Lung (tissue), 17 donors: ENCODE measurements at places on chromosomes 6 and 20. TPM values are rescaled to one million over a fixed set of nuclear protein-coding genes. Genes with fewer than 3 reads are reported as not detected.

SRSF6 gene
- 91.0 TPM for total RNA-seq

DNA sequence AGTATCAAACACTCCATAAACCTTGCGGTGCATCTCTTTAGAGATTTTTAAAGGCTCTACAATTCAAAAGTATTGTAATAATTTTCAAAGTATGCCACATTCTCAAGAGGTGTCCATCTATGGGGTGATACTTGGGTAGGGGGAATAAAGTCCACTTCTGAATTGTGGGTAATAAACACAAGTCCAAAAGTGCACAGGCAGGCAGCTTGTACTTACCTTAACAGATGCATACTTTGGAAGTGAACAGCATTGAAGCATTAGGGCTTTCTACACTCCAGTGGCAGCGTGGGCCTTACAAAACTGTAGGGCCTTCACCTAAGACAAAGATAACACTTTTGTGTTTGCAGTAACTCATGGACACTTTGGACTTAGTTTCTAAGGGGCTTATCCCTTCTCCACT lies 58.6 kb downstream of the AIG1 start:
- no peaks in the 10 kb centered on the region for H3K27me3 ChIP-seq
- H3K27ac ChIP-seq = no peak overlapping the region
- DNase-seq = no peak

CALHM5 gene
- total RNA-seq = 1.3 TPM

JPH2 gene
- 2.8 TPM for total RNA-seq

TMEM63B gene
- total RNA-seq = 94.5 TPM

GRCh38 chr6:49054311-49054710 lies 408.7 kb downstream of the MMUT start:
- no peak overlapping the region for H3K27ac ChIP-seq
- no peak overlapping the region for H3K4me3 ChIP-seq
- no peaks in the 10 kb centered on the region for H3K4me1 ChIP-seq
- H3K27me3 ChIP-seq = no peaks in the 10 kb centered on the region
- DNase-seq = no peak

DNA sequence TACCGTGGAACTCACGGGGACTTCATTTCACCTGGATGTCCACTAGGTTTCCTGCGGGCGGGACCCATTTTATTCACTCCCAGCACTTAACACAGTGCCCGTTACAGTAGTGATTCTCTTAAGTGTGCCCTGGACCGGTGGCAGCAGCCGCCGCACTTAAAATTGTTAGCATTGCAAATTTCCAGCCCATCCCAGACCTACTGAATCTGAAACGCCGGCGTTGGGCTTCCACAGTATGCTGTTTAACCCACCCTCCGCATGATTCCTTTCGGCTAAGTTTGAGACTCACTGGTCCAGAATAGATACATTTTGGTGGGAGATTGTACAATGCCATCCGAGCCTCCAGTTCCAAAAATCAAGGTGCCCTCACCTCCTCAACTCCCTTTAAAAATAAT lies 967 bp downstream of the SMPDL3A start:
- peaks cover 3% of the 10 kb centered on the region for H3K4me1 ChIP-seq
- peak overlapping the region; percentile 78 for H3K4me3 ChIP-seq
- DNase-seq = peak; percentile 53
- H3K27me3 ChIP-seq = no peaks in the 10 kb centered on the region

- no peaks in the 10 kb centered on the region for H3K27me3 ChIP-seq
- no peaks in the 10 kb centered on the region for H3K4me1 ChIP-seq
- H3K36me3 ChIP-seq = no peaks in the 10 kb centered on the region
- no peak overlapping the region for H3K4me3 ChIP-seq
Measured at GRCh38 chr6:6366803-6367202, 46.3 kb upstream of the F13A1 start.

SIRPD gene
- 0.86 TPM for total RNA-seq

DNA sequence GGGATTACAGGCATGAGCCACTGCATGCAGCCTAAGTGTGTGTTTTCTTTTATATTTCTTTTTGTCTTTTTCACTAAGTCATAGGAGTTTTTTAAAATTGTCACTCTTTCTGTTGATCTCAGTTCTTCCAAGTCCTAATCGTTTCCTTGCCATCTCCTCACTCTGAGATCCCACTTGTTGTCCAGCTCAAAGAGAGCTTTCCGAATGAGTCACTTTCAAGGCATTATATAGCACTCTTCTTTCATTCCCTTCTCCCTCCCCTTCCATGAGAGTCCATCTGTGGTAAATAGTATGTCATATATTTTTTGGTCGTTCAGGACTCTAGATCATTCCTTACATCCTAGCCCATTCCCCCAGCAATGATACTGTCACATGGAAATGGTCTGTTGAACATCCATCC lies 4.3 kb downstream of the VAPB start:
- H3K27ac ChIP-seq = no peak overlapping the region
- no peaks in the 10 kb centered on the region for H3K36me3 ChIP-seq
- no peak for DNase-seq
- H3K4me3 ChIP-seq = no peak overlapping the region
- H3K27me3 ChIP-seq = no peaks in the 10 kb centered on the region

DNA sequence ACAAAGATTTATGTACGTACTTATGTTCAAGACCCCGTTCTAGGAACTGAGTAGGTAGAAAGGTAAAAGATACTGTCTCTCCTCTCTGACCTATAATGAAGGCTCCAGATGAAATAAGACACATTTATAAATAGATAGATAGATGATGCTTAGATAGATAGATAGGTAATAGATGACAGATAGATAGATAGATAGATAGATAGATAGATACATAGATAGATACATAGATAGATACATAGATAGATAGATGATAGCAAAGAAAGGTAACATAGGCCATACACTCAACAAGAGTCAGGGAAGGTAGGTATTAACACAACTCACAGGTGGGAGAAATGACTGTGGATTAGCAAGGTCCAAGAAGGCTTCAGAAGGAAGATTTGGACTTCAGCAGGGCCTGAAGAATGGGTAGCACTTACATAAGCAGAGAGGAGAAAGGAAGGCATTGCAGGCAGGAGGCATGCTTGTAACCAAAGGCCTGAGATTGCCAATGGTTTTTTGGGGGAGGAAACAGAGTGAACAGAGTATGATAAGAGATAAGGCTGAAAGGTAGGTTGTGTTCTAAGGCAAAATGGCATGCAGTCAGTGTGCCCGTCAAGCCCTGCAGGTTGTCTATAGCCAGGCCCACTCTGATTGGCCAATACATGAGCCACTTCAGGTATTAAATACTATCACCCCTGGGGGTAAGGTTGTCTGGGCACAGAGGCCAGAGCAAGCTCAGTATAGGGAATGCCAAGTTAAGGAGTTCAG lies 7.7 kb upstream of the MYB start:
- no peak overlapping the region for H3K27ac ChIP-seq
- no peak for DNase-seq
- H3K27me3 ChIP-seq = no peaks in the 10 kb centered on the region
- no peaks in the 10 kb centered on the region for H3K4me1 ChIP-seq

EYS gene
- 0.34 TPM for total RNA-seq

- H3K36me3 ChIP-seq = no peaks in the 10 kb centered on the region
- no peak for DNase-seq
- H3K4me3 ChIP-seq = no peak overlapping the region
- H3K27ac ChIP-seq = no peak overlapping the region
Measured at GRCh38 chr6:105974986-105975385, 111.2 kb upstream of the PRDM1 start.

LHFPL5 gene
- not detected for total RNA-seq

DNA sequence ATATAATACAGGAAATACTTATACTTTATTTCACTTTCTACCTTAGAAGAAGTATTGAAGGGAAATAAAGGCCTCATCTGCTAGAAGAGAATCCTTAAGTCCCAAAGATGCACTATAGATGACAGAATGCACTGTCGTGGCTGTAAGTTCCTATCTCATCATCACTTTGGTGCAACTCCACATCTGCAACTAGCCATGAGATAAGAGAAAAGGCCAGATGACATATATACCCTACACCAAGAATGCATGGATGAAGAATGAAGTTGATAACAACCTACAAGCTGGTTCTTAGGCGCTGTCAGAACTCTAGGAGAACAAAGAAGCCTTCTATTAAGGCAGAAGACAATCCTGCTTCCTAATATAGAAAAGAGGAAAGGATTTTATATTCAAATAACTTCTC lies 11.6 kb upstream of the PLN start:
- no peaks in the 10 kb centered on the region for H3K27me3 ChIP-seq
- no peak overlapping the region for H3K4me3 ChIP-seq
- DNase-seq = no peak
- no peaks in the 10 kb centered on the region for H3K36me3 ChIP-seq
- H3K4me1 ChIP-seq = peaks cover 5% of the 10 kb centered on the region

DNA sequence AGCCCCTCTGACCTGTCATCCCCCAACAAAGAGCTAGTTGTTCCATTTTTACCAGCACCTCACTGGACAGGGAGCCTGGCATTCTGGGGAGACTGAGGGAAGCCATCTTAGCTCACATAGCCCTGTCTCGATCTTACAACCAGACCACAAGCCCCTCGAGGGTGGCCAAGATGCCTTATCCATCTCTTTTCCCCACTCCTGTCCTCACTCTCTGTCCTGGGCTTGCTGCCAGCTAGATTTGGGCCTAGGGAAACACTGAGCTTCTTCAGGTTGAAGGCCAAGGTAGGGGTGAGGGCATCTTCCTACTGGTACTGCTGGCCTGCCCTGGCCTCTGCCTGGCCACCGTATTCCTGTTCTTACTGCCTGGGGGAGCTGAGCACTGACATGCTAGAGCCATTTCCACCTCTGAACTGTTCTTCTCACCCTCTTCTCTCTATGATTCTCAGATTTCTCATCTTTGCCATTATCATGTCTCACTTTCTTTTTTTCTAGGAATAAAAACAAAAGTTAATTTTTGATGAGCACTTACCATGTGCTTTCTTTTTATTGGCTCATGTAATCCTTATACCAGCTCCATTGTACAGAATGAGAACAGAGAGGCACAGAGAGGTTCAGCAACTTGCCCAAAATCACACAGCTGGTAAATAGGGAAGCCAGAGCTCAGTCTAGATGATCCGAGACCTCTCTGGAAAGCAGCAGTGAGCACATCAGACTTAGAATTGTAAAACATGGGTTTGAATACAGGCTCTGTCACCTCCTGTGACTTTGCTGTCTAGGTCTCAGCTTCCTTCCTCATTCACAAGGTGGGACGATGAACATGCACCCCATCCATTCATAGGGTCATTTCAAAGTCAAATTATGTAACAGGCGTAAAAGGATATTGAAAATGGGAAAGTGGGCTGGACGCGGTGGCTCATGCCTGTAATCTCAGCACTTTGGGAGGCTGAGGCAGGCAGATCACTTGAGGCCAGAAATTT lies 28.7 kb downstream of the FGD2 start:
- no peaks in the 10 kb centered on the region for H3K36me3 ChIP-seq
- DNase-seq = no peak
- H3K27ac ChIP-seq = no peak overlapping the region
- H3K4me3 ChIP-seq = no peak overlapping the region

CSNK2B gene
- total RNA-seq = 114 TPM

EDN3 gene
- 3.6 TPM for total RNA-seq

SLC35D3 gene
- total RNA-seq = 0.54 TPM

- peaks cover 9% of the 10 kb centered on the region for H3K4me1 ChIP-seq
- H3K27me3 ChIP-seq = no peaks in the 10 kb centered on the region
- no peak for DNase-seq
- no peak overlapping the region for H3K27ac ChIP-seq
Measured at GRCh38 chr20:43983904-43984361, 69.3 kb downstream of the TOX2 start.

- peak; percentile 23 for DNase-seq
- H3K36me3 ChIP-seq = no peaks in the 10 kb centered on the region
- H3K27ac ChIP-seq = peak overlapping the region; percentile 83
- H3K4me3 ChIP-seq = no peak overlapping the region
Measured at GRCh38 chr20:43942667-43943285, 28.1 kb downstream of the TOX2 start.

- H3K4me3 ChIP-seq = no peak overlapping the region
- no peak overlapping the region for H3K27ac ChIP-seq
- H3K4me1 ChIP-seq = no peaks in the 10 kb centered on the region
- H3K36me3 ChIP-seq = no peaks in the 10 kb centered on the region
- no peak for DNase-seq
Measured at GRCh38 chr20:59205044-59205443, 41.4 kb downstream of the ZNF831 start.

NNAT gene
- 1.9 TPM for total RNA-seq

DNA sequence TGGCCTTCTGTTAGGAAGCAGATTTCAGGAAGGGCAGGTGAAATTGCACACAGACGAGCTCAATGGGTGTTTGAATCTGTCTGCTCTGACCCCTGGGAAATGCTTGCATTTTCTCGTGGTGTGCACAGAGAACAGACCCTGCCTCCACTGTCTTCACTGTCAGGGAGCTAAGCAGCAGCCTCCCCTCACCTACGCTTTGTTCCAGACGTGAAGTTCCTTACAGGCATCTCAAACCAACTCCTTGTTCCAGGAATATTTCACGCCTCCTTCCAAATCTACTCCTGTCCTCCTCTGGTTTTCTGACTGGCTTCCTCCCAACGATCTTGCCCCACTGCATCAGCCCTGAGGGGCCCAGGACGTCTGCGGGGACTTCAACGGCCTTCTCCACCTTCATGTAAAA lies 13.7 kb downstream of the DACT2 start:
- DNase-seq = no peak
- H3K36me3 ChIP-seq = no peaks in the 10 kb centered on the region
- H3K4me1 ChIP-seq = peaks cover 5% of the 10 kb centered on the region
- no peak overlapping the region for H3K4me3 ChIP-seq
- H3K27ac ChIP-seq = no peak overlapping the region
- H3K27me3 ChIP-seq = no peaks in the 10 kb centered on the region

ZSCAN31 gene
- 10.7 TPM for total RNA-seq

DNA sequence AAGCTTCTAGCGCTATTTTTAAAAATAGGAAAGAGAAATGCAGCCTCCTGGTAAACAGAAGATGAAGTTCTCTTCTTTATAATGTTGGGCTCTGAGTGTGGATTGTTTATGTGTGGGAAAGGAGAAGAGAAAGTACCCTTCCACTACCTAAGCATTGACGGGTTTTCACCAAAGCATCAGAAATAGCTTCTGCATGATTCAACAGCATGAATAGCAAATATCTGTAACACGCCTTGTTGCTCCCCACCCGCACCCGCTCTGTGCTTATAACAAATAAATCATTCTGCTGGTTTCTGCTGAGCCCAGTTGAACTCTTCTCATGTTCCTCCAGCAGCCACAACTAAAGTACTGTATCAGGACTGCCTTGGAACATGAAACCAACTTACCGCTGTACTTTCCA lies 20.7 kb downstream of the TXLNB start:
- no peaks in the 10 kb centered on the region for H3K36me3 ChIP-seq
- DNase-seq = no peak
- no peak overlapping the region for H3K27ac ChIP-seq
- H3K4me1 ChIP-seq = no peaks in the 10 kb centered on the region
- no peaks in the 10 kb centered on the region for H3K27me3 ChIP-seq
- H3K4me3 ChIP-seq = no peak overlapping the region

DNA sequence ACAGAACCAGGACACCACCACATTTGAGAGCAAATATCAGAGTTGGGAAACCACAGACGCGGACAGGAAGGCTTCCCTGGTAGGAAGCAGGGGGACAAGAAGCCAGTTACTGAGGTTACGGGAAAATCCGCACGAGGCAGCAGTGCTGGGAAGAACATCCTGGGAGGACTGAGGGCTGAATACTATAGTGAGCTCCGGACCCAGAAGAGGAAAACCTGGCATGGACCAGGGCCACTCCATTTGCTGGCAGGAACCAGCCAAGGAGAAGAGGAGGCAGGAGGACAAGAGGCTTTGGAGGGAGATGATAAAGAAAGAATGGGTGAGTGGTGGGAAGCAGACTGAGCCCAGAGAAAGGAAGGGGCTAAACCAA lies 6.1 kb upstream of the DSN1 start:
- peaks cover 9% of the 10 kb centered on the region for H3K36me3 ChIP-seq
- H3K27ac ChIP-seq = no peak overlapping the region
- H3K27me3 ChIP-seq = no peaks in the 10 kb centered on the region
- peaks cover 15% of the 10 kb centered on the region for H3K4me1 ChIP-seq
- DNase-seq = no peak

TUBB1 gene
- 6.6 TPM for total RNA-seq
